Liver (tissue), 10 donors: ENCODE measurements at places on chromosomes 2 and 18. TPM values are rescaled to one million over a fixed set of nuclear protein-coding genes. Genes with fewer than 3 reads are reported as not detected.

Gene LOXHD1
- total RNA-seq: 0.09 TPM

Gene RBBP8
- 9.8 TPM for total RNA-seq

Gene CNRIP1
- total RNA-seq: 26.4 TPM

Gene GNLY
- 0.75 TPM for total RNA-seq

Gene MERTK
- total RNA-seq: 9.0 TPM

Gene CDC42EP3
- 2.5 TPM for total RNA-seq

Gene PRADC1
- total RNA-seq: 12.1 TPM

Gene ELOA2
- not detected for total RNA-seq

Gene GRHL1
- 6.2 TPM for total RNA-seq

Gene ITPRIPL1
- 3.1 TPM for total RNA-seq

Gene DYNC2LI1
- 5.6 TPM for total RNA-seq

Gene ADCY3
- total RNA-seq: 8.4 TPM

Gene EGR4
- total RNA-seq: not detected

Gene KIDINS220
- total RNA-seq: 50.1 TPM

Gene IL1RN
- total RNA-seq: 3.9 TPM

Gene DSEL
- total RNA-seq: 4.9 TPM

Gene ANKRD44
- 18.2 TPM for total RNA-seq

Gene CYP1B1
- 6.8 TPM for total RNA-seq

Gene COL3A1
- total RNA-seq: 207 TPM

Gene ABCG8
- 81.2 TPM for total RNA-seq

Gene PNPT1
- total RNA-seq: 8.6 TPM

Gene CGREF1
- 10.3 TPM for total RNA-seq

Gene AQP12A
- not detected for total RNA-seq

Gene INO80D
- total RNA-seq: 10.3 TPM

Gene POTEC
- not detected for total RNA-seq

Gene MOB4
- 17.5 TPM for total RNA-seq

Gene SMYD1
- not detected for total RNA-seq

Gene ARMC9
- total RNA-seq: 2.3 TPM

Gene ONECUT2
- 5.7 TPM for total RNA-seq

Gene KYNU
- total RNA-seq: 24.0 TPM

Gene COLEC11
- 31.0 TPM for total RNA-seq

Gene STARD7
- total RNA-seq: 120 TPM

Gene CXCR1
- 0.33 TPM for total RNA-seq

Gene LRRTM1
- not detected for total RNA-seq

Gene RFTN2
- total RNA-seq: 1.1 TPM

Gene ASTL
- not detected for total RNA-seq

Gene LYG2
- not detected for total RNA-seq

Gene UGT1A5
- total RNA-seq: 1.6 TPM

Gene NPAS2
- total RNA-seq: 8.0 TPM

Gene COPS8
- 32.9 TPM for total RNA-seq

Gene CYP27C1
- 0.05 TPM for total RNA-seq

Gene FAM110C
- total RNA-seq: 5.0 TPM

Gene PTPN2
- 21.2 TPM for total RNA-seq

Gene FBXO15
- total RNA-seq: 0.50 TPM

Gene RUFY4
- total RNA-seq: 0.08 TPM

Gene ZC3H8
- 5.7 TPM for total RNA-seq

Gene ZC3H6
- 3.7 TPM for total RNA-seq

Gene GYPC
- 8.7 TPM for total RNA-seq

Gene COPS7B
- 13.5 TPM for total RNA-seq

Gene INO80C
- 4.6 TPM for total RNA-seq
